ENCODE measurements at places on chromosomes 1 and 21. TPM values are rescaled to one million over a fixed set of nuclear protein-coding genes. Genes with fewer than 3 reads are reported as not detected.

The EDEM3 gene
- total RNA-seq = 18.8 TPM

The CITED4 gene
- 15.0 TPM for total RNA-seq

The LRRN2 gene
- total RNA-seq = not detected

The ADORA1 gene
- not detected for total RNA-seq

The SPRR2A gene
- not detected for total RNA-seq

The ZNF683 gene
- total RNA-seq = 9.3 TPM

The PRKAA2 gene
- not detected for total RNA-seq

The GCSAML gene
- total RNA-seq = not detected

The USH2A gene
- total RNA-seq = not detected

The MX2 gene
- 103 TPM for total RNA-seq

Data from activated naive CD8-positive, alpha-beta T cell treated with anti-CD3 and anti-CD28 coated beads, Interleukin-2, amount 10 ng/mL, durations not matched to agents 7 days and 5 days (primary cell).